ENCODE measurements at places on chromosomes 6 and 20.

DNA sequence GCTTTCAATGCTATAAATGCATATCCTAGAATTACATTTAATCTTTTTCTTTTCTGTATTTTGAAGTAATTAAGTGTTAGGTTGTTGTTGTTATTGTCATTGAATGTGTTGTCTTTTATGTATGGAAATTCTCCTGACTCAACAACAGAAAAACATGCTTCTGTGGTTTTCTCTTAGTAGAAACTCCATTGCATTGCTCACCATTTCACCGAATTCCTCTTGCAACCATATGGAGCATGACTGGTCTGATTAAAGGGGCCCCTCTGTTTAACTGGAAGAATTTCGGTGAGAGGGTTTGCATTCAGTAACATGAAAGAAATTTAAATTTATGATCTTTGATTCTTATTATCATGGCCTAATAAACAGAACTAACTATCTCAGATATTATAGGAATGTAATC, 454.3 kb upstream of the JARID2 start:
- no peak for DNase-seq

- DNase-seq = no peak
Observed at GRCh38 chr6:20952699-20953474, 418.6 kb downstream of the CDKAL1 start.

DNA sequence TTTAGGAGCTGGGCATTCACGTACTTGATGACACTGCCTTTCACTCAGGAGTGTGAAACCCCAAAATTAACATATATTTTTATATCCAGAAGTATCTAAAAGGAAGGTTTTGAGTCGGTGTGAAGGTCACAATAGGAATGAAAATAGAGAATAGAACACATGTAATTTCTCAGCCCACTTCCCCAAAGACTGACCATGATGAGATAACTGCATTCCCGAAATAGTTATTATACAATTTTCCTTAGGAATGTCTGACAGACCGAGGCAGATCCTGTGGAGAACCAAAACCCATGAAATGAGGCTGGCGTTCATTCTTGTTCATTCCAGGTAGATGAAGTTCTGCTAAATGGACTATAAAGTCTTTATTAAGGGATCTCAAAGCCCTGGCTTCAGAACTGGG, 10.3 kb downstream of the NSFL1C start:
- DNase-seq = no peak

DNA sequence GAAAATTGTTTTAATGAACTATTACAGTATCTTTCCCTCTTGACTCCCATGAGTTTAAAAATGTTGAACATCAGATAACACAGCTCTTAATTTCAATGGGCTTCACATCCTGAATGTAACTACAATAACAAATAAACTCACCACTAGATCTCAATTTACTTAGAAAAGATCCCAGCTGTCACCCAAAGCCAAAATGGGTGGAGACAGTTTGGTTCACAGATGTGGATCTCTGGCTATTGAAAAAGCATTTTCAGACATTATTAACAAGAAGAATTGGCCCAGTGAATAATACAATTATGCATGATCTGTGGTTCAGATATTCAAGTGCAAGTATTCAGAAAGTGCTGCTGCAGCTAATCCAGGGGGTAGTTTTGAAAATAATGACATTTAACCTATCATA, 184.7 kb upstream of the RALGAPA2 start:
- DNase-seq = no peak

DNA sequence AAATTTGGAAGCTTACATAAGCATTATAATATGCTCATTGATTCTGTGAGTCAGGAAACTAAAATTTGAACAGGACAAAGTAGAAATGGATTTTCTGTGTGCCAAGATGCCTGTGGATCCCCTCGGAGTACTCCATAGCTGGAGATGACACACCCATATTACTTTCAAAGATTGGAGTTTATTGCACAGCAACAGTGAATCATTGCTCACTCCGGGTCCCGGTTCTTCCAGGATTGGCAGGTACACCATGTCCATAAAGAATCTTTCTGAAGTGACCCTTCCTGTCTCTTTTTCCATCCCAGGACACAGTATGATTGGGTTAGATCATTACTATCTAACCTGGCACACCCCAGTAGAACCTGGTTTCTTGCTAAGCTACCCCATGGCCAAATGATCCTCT, 2.7 kb upstream of the BTN2A2 start:
- DNase-seq = no peak

GRCh38 chr6:166659581-166659980, 32.5 kb upstream of the RPS6KA2 start:
- no peak for DNase-seq

DNA sequence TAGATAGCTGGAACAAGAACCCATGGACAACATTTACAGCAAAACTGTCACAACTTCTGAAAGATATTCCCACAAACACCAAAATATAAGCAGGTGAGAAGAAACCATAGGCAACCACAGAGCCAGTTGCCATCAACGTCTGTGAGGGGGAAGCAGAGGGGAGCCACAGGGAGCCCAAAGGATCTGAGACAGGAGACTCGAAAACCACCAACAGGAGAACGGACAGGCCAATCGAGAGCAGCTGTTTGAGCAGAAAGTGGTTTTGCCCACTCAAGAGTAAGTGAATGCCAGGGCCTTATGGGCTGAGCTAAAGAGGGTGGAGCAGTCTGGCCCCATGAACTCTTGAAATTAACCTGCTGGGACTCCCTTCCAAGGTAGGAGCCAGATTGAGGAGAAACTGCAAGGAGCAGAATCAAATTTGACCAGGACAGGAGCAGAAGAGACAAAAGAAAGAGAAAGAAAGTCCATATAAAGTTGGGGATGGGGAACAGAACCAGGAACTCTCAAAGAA, 195.4 kb downstream of the ANKRD60 start:
- DNase-seq = no peak

DNA sequence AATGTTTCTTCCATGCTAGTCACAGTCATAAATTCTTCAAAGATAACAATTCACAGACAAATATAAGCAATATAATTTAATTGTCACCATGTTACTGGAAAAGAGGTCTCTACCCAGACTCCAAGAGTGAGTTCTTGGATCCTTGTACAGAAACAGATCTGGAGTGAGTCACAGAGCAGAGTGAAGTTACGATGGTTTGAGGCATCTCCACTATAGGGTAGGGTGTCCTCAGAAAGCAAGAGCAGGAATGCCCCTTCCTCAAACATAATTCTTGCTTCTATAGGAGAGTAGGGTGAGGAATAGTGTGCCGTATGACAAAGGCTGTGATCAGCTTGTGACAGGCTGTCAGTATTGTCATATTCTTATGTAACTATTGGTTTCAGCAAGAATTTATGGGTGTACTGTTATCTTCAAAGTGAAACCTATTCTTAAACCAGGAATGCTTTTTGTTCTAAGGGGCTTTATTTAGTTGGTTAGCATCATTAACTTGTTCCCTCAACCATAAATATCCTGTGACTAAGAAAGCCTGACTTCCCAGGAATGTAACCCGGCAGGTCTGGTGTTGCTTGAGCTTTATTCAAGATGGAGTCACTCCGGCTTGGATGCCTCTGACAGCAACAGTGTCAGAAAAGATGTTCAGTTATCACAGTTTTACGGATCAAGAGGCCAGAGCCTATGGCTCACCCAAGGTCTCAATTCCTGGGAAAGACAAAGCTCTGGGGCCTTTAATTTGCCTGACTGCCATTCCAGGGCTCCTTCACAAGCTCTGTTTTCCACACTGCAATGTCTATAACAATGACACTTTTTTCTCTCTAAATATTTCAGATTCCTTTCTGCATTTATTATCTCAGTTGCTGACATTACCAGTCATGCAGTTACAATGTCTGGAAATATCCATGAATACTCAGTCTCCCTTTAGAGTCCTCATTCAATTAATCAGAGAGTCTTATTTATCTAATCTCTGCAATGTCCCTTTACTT, 298.6 kb downstream of the C6orf118 start:
- no peak for DNase-seq

DNA sequence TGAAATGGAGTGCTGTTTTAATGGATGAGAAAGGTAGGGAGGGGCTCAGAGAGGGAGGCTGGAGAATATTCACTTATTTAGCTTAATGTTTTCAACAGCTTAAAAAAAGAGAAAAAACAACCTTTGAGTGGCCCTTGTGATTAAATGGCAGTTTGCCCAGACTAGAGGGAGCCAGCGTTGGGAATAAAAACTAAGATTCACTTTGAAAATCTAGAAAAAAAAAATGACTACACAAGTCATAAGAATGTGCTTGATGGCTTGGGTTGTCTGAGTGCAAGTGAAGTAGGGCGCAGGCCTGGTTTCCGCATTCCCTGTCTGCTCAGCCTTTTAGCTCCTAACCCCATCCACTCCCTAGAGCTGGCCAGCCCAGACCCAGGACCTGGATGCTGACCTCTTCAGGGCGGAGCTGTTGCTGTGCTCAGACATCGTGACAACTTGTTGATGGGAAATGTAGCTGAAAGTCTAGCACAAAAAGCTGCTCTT, 28.9 kb downstream of the UTRN start:
- DNase-seq = no peak

DNA sequence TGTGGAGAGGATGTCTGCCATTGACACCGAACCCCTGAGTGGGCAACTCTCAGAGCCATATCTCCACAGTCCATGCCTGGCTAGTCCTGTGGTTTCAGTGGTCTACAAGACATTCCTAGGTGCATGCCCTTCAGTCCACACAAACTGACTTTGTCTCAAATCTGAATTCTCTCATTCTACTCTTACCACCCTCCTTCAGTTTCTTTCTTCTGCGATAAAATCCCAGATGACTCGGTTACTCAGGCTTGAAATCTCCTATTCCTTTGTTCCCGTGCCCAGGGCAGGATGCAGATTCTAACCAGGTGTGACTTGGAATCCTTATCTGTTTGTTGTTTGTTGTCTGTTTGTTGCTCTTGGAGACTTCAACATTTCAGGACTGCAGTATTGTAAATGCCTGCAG, 9.3 kb downstream of the CDS2 start:
- no peak for DNase-seq

Measured in CD4-positive, alpha-beta T cell treated with Interleukin-17A for 1 hour (primary cell).